ENCODE measurements at places on chromosomes 1 and 21.

DNA sequence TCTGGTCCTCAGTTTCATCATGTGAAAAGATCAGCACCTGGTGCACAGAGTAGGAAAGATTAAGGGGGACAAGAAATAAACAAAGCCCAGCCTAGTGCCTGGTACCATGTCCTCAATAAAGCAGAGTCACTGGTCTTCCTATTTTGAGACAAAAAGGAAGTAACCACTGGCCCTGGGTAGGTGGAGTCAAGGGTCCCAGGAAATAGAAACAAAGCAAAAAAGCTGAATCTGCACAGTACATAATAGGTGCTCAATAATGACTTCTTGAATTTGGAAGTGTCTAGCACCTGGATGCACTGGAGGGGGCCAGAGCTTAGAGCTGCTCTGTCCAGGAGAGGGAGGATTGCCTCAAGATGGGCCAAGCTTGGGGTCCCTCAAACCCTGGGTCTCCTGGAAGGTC, 1.9 kb upstream of the EPHB2 start:
- DNase-seq, result no peak

GRCh38 chr1:219568733-219569132, 44.2 kb downstream of the ZC3H11B start:
- DNase-seq, result no peak

DNA sequence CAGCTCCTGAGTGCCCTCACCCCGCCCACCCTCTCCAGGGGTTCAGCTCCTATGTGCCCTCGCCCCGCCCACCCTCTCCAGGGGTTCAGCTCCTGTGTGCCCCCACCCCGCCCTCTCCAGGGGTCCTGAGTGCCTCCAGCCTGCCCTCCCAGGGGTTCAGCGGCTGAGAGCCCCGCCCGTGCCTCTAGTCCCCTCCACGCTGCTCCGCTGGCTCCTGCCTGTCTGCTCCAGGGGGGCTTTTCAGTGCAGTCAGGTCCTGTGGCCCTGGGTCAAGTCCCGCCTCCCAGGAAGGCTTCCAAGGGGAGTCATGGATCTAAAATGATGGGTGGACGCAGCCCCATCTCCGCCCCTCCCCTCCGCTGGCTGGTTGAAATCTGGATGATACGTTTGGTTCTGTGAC, 33.8 kb downstream of the SLX9 start:
- no peak for DNase-seq

DNA sequence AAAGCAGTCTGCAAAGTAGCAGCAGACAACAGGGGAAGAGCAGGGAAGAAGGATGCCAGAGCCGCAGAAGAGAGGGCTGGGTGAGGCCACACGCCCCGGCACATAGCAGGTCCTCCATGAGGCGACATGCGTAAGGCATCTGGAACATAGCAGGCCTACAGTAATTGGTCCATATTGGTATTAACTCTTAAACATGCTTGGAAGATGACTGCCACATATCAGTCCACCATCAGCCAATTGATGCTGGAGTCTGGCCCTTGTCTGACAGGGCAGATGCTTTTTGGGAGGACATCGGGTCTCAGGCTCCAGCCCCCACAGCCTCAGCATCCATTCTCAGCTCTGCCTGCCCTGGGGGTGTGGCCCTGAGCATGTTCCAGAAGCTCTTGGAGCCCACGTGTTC, 93.7 kb downstream of the TAS1R2 start:
- DNase-seq, result no peak

DNA sequence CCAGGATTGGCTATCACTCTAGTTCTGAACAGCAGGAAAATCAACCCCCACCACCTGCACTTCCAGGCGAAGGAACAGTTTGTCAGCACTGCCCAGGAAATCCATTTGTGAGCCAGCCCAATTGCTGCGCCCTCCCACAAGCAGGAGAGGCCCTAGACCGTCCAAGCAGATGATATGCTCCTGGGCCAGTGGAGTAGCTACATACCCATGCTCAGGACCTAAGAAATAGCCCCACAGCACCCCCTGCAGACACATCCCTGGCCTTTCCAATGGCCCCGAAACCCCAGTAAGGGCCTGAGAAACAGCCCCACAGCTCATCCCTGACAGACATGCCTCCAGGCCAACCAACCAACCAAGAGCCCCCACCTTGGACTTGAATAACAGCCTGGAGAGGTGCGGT, 111.5 kb upstream of the ZC3H11B start:
- no peak for DNase-seq

DNA sequence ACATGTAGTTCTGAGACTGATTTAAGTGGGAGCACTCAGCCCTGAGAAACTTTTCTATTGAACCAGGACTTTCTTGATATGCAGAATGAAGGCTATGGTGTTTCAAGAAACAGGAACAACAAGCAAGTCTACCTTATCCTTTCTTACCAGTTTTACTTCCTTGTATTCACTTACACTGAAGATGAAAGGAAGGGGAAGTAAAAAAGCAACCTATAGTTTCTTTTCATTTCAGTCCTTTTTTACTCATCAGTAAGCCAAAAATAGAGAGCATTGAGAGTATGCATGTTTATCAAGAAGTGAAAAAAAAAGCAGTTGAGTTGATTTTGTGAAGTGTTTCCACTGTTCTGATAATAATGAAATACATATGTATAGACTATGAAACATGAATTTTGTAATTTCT, 1010.3 kb downstream of the AMY1C start:
- DNase-seq, result no peak

DNA sequence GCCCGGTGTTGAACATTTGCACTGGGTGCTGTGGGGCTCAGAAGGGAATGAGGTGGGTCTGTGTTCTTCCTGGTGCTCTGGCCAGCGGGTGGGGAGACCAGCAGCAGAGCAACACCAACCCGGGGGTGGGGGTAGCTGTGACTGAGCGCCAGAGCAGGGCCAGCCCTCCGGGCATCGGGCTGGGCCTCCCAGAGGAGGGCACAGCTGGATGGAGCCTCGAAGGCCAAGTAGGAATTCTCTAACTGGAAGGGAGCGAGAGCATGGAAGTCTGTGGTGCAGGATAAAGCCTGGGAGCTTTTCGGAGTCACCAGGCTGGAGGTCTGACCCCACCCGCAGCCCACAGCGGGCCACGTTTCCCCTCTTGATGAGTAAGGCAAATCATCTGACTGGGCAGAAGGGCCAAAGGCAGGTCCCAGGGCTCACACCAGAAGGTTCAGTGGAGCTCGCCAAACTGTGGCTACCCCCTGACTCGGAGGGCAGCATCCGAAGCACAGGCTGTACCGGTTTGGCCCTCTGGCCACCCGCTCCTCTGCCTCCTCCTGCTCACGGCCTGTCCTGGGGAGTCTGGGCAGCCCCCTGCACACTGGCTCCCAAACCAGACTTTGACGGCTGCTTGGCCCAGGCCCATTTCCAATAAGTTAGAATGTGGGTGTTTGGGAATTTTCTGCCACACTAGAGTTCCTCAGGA, 18.8 kb downstream of the SLC1A7 start:
- DNase-seq, result no peak

GRCh38 chr1:97545446-97545845, 375.4 kb downstream of the DPYD start:
- no peak for DNase-seq

DNA sequence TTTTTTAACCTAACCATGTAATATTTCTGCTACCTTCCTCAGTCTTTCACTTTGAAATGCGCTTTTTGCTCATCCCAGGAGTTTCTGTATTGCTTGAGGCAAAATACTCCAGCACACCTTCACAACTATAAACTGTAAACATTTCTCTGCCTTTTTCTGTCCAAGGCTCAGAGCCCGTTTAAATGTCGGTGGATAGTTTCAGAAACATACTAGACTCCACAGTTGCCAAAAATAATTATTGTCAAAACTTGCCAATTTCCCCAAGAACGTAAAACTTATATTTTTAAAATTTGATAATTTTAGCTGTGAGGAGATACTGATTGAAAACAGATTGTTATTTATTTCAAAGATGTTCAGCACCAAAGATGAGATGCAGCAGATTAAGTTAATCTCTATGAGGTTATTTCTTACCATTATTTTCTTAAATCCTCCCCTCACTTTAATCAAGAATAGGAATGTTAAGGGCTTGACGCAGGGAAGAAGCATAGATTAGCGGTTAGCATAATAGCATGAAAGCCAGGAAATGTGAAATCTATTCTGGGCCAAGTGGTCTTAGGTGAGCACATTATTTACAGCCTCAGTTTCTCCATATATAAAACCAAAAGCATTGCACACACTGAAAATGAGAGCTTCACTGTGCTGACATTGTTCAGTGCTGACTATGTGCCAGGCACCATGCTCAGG, 91.5 kb upstream of the ESRRG start:
- no peak for DNase-seq

GRCh38 chr1:66239834-66240233, 294.1 kb upstream of the SGIP1 start:
- DNase-seq, result no peak

DNA sequence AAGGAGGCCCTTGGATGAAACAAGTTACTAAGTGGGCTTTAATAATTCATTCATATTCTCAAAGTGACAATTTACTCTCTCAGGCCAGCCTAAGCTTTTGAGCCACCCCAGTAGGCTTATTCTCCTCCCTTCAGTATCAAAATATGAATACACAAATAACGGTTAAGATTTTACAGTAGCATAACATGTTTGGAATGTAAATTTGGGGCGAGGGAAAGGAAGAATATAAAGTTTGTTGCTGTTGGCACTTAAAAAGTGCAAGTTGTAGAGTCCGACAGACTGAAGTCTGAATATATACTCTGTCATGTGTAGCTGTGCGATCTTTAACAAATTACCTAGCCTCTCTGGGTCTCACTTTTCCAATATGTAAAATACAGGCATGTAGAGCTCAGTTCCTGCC, 22.6 kb upstream of the MYSM1 start:
- no peak for DNase-seq

Data from urinary bladder (tissue), 4 donors.